ENCODE measurements at places on chromosomes 2 and 18. TPM values are rescaled to one million over a fixed set of nuclear protein-coding genes. Genes with fewer than 3 reads are reported as not detected.

Gene IL37
- not detected for total RNA-seq

Gene WNT10A
- total RNA-seq = 10.2 TPM

Gene DOK6
- 3.8 TPM for total RNA-seq

Gene OSBPL6
- 0.91 TPM for total RNA-seq

Gene SNED1
- total RNA-seq = 42.1 TPM
